ENCODE measurements at places on chromosomes 13 and 19. TPM values are rescaled to one million over a fixed set of nuclear protein-coding genes. Genes with fewer than 3 reads are reported as not detected.

- DNase-seq, result peak; percentile 56
Observed at GRCh38 chr13:33494596-33495204, 209.1 kb upstream of the STARD13 start.

DNA sequence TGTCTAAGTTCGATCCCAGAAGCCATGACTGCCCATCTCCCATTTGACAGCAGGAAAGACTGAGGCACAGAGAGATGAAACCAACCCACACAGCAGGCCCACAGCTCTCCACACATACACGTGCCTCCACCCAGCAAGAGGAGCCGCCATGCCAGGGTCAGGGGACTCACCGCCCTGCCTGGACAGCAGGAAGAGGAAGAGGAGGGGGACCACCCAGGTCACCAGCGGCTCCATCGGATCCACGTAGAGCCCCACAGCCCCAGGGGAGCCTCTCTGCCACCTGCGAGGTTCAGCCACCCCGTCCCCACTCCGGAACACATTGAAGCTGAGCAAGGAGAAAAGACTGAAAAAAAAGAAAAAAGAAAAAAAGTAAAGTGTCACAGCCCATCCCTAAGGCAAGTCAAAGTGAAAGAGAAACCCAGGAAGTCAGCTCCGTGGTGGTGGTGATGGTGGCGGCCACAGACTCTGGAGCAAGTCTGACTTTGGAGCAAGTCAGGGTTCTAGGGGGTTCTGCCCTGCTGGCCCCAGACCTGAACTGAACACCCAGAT is at the start of gene IL12RB1:
Gene IL12RB1 (minus strand): TSS at position 345 of the 549 bp plus-strand sequence. CDS start 111 bp downstream, at position 234.
- no peak for DNase-seq

Gene CD209
- 2.0 TPM for polyA plus RNA-seq

DNA sequence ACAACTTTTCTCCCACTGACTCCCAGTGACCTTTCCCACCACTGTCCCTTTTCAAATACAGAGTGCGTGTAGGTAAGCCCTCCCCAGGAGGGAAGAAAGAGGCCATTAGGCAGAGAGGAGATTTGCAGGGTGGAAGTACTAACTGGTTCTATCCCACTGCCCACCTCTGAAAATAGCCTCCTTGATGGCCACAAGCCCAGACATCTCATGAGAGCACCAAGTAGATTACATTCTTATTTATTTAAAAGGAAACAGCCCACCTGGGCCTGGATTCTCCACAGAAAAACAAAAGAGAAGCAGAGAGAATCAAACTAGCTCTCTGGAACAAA is 445.3 kb downstream of the FOXO1 start:
- no peak for DNase-seq

Gene SPTBN4
- polyA plus RNA-seq, result 0.26 TPM

DNA sequence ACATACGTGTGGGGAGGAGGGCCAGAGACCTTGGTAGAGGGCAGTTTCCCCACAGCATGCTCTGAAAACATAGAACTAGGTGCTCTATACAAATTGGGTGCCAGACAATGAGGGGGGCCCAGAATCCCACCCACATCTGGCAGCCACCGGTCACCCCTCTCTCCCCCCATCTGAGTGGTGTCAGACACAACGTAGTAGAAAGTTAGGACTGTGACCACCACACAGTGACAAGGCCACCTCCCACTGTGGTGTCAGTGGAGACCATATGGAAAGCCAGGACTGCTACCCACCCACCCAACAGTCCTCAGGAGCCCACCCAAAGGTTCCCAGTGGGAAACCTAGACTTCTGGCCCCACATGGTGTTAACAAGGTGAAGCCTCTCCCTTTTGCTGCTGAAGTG is 2.1 kb upstream of the ATP4B start:
- no peak for DNase-seq

Gene PRR22
- 1.2 TPM for polyA plus RNA-seq

Gene KCNJ14
- polyA plus RNA-seq, result 1.2 TPM

All from muscle of leg (tissue), 16 donors.